Activated CD8-positive, alpha-beta T cell treated with anti-CD3 and anti-CD28 coated beads for 36 hours (primary cell): ENCODE measurements at places on chromosomes 2 and 18. TPM values are rescaled to one million over a fixed set of nuclear protein-coding genes. Genes with fewer than 3 reads are reported as not detected.

DNA sequence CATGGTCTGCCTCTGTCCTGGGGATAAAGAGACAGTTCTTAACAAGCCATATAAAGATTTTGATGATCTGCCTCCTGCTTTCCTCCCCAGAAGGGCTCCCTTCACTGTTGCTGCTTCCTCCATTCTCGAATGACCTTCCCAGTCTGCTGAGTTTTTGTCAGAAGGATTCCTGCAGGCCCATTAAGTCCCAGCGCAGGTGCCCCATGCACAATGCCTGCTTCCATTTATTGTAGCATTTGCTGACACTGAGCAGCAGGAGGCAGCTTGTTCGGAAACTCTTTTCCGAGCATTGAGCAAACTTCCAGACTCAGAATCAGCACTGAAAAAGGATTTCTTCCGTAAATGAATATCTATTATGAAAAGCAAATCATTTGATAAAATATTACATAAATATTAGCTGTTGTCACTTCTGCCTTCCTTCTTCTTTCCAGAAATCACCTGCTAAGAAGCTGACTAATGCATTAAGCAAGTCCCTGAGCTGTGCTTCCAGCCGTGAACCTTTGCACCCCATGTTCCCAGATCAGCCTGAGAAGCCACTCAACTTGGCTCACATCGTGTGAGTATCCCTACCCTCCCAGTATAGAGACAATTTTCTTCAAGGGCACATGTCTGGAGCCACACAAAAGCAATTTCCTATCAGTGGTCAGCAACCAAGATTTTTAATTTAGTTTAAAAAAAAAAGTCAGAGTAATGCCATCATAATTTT, 110.4 kb downstream of the DTNA start:
- DNase-seq = no peak

DNA sequence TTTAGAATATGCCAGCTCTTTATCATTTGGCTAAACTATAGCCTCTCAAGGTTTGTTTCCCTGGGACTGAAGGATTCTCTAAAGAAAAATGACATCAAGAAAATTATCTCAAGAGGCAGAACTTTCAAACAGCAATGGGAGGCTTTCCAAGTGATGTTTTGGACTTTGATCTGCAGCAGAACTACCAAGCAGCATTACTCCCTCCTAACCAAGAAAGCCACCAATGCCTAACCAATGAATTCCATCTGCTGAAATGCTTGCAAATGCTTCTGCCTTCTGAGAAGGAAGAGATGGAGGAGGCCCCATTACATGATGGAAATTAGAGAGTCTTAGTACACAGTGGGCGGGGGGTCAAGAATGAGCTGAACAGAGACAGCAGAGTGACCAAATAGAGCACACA, 95.1 kb upstream of the SLC35G4 start:
- DNase-seq = no peak

- no peak for DNase-seq
Measured at GRCh38 chr2:178924817-178925216, 117.6 kb upstream of the TTN start.

GRCh38 chr2:20194097-20195015, 30.6 kb downstream of the SDC1 start:
- no peak for DNase-seq

DNA sequence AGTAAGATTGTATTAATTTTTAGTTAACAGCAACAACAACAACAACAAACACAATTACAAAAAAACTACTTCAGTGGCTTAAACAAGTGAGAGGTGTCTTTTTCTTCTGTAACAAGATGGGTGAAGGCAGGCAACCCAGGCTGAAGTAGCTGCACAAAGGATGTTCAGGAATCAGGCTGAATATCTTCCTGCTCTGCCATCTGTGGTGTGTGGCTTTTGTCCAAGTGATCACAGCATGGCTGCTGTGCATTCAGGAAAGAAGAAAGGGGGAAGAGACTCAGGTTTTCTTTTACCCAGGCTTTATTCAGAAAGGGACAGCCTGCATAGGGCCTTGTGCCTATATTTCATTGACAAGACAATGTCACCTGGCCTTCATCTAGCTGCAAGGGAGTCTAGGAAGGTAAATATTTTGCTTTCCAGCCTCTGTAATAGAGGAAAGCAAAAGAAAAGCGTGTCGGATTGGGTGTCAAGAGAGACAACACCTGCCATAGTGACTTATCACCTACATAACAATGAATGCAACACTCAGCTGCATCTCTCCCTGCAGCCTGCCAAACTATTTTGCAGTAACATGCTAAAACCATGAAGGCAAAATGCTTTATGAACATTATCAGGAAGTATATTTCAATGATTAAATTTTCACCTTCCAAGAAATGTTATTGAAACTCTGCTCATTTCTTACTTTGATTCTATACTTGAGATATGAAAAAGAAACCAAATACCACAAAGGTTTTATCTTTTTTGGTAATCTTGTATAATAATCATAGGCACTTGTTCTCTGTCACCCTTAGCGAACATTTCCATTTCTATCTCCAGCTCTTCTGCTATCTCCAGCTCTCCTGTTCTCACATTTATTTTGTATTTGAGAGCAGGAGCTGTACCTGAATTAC, 14.6 kb downstream of the G6PC2 start:
- peak; percentile 9 for DNase-seq

DNA sequence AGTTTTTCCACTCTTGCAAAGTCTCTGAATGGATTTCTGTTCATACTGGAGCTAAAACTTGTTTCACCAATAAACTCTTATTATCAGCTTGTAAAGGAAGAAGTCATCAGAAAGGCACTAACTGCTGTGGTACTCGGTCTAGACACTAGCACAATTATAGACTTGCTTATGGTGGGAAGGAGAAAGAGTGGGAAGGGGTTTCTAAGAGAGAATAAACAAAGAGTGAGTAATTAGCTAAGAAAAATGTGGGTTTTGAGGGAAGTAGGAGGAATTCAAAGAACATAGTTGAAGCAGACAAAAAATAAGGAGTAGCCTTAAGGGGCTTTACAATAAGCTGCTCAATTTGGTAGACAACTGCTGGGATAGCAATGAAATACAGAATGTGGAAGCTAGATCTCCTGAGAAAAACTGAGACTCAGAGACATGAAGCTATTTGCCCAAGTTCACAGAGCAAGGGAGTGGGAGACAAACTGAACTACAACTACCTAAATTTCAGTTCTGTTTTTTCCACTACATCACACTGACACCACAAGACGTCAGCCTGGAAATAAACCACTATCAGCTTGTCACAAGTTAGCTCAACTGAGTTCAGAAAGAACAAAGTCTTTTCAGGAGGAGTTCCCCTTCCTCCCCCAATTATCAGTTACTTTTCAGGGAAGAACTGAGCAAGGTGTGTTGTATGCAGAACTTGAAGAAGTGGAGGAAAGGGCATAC, 59.7 kb downstream of the MAP4K3 start:
- DNase-seq = peak; percentile 57

GRCh38 chr18:43751835-43752234, 474.5 kb upstream of the SYT4 start:
- DNase-seq = no peak

- DNase-seq = peak; percentile 24
Measured at GRCh38 chr2:119431155-119431975, at the start of gene TMEM37. Gene TMEM37, plus strand, starts transcription at chr2:119431854. Its CDS starts 50 bp downstream, at chr2:119431904.

DNA sequence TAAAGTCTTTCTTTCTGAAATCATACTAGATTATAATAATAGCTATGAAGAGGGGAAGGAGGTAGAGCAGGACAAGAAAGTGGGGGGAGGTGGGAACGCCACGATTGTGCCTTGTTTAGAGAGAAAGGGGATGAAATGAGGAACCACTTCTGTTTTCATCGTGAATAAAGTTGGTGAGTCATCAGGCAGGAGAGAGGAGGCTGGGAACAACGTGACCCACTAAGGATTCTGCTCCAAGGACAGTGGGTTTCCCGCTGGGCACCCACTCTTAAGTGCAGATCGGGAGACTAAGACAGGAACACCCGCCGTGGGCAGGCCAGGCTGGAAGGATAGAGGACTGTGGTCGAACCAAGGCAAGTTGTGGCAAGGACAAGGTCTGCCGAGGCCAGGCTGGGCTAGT, 158.2 kb downstream of the L3MBTL4 start:
- DNase-seq = no peak

DNA sequence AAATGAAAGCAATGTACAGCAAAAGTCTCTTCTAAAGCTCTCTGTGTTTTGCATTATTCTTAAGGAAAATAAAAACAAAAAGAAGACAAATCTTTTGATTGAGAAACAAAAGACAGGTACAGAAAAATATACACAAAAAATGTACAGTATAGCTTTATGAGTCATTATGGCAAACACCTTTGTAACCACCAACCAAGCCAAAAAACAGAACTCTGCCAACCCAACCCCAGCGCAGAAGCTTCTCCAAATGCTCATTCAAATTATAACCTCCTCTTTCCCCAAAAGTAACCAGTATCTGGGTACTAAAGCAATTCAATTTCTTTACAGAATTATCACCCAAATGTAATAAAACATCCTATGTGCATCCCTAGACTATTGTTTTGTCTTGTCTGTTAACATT, 255.9 kb upstream of the STON1 start:
- no peak for DNase-seq

GRCh38 chr2:128684523-128684922, 365.9 kb upstream of the HS6ST1 start:
- DNase-seq = no peak

DNA sequence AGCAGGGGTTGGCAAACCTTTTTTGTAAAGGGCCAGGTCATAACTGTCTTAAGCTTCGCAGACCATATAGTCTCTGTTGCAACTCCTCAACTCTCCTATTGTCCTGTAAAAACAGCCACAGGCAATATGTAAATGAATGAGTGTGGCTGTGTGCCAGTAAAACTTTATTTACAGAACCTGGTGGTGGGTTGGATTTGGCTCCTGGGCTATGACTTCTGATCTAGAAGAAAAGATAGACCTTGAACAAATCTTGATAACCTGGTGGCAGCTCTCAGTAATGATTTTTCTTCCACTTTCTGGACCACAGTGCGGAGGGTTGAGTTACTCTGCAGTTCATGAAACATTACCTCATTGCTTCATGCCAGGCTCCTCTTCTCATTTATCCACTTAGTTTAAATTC, 139.3 kb downstream of the MYCN start:
- DNase-seq = no peak

GRCh38 chr2:42331569-42332284, 29.3 kb downstream of the COX7A2L start:
- no peak for DNase-seq

GRCh38 chr18:22093731-22094357, 75.5 kb upstream of the GATA6 start:
- DNase-seq = no peak

DNA sequence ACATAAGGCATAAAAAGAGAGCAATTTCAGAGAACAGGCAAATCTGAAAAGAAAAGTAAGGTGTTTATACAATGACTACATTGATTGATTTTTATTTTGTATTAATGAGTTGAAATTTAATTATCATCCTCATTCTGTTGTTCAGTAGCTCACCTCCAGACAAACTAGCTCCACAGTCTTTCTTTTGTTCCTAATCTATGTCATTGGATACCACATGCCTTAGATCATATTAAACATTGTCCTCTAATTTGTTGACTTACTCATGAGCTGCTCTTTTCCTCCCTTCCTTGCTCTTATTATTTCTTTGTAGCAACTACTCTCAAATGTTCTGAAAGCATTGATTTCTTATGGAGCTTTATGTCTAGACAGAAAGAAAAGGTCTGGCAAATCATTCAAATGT, 185.5 kb upstream of the ZSWIM2 start:
- no peak for DNase-seq

DNA sequence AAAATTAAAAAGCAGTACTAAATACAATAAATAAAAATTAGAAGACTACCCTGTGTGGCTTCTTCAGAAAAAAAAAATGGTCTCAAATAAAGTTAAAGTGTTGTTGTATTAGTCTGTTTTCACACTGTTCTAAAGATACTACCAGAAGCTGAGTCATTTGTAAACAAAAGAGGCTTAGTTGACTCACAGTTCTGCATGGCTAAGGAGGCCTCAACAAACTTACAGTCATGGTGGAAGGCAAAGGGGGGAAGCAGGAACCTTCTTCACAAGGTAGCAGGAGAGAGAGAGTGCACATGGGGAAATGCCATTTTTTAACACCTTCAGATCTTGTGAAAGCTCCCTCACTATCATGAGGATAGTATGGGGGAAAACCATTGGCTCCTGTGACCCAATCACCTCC, 612.8 kb downstream of the RNF144A start:
- no peak for DNase-seq

- DNase-seq = no peak
Measured at GRCh38 chr2:12890066-12890465, 173.3 kb downstream of the TRIB2 start.

DNA sequence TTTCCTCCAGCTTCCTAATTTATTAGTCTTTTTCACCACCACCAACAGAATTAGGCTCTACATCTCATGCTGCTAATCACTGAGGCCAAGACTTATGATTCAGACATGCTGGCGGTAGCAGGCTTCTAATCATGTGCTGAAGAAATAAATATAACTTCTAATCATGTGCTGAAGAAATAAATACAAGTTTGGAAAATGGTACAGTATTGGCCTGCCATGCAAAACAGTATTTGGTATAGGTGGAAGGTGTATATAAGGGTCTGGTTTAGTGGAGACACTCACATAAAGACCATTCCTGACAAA, 240.7 kb downstream of the TGIF1 start:
- no peak for DNase-seq

- no peak for DNase-seq
Measured at GRCh38 chr2:162013514-162014475, 60.2 kb downstream of the DPP4 start.

Gene TTC21B
- total RNA-seq = 22.1 TPM

Gene LDLRAD4
- total RNA-seq = 37.3 TPM

Gene RAB6C
- not detected for total RNA-seq

Gene UGT1A7
- not detected for total RNA-seq

Gene GPR45
- not detected for total RNA-seq

Gene TMX3
- total RNA-seq = 39.7 TPM

Gene ANXA4
- 17.5 TPM for total RNA-seq

Gene CCDC85A
- not detected for total RNA-seq

Gene KCNE4
- total RNA-seq = not detected
